ENCODE measurements at places on chromosomes 5 and 9.

DNA sequence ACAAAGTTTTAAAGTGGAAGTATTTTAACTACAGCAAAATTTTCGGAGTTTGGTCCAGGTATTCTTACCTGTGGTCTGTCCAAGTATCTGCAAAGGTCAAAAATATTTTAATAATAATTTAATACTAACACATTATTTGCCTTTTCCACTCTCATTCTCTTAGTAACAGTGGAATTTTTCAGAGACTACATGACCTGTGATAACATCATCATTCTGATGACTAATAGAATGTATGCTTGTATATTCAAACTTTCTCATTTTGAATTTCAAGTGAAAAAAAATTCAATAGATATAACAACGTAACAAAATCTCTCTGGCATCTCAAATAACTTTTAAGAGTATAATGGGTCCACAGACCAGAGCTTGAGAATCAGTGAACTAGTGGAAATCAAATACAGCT is 78.3 kb downstream of the FBXL17 start:
- no peak for DNase-seq

DNA sequence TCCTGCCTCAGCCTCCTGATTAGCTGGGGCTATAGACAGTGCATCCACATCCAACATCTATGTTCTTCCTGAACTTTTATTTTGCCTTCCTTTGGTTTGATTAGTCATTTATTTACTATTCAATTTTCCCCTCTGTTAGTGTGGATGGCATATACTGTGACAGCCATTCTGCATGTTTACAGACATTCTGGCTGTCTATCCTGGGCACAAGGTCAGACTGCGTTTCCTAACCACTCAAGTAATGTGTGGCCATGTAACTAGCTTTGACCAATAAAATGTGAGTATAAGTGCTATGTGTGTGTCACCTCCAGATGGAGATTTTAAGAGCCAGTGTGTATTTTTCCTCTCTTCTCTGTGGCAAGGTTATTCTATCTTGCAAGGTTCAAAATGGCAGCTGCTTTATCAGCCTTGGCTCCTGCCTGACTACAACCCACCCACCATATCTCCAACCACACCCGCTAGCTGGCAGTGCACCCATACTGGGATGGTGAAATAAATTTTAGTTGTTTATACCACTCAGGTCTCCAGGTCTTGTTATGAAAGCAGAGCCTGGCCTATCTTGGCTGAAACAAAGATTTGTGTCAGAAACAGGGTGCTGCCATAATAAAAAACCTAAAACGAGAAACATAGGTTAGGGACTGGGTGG is 32.2 kb downstream of the PDE6A start:
- DNase-seq, result no peak

DNA sequence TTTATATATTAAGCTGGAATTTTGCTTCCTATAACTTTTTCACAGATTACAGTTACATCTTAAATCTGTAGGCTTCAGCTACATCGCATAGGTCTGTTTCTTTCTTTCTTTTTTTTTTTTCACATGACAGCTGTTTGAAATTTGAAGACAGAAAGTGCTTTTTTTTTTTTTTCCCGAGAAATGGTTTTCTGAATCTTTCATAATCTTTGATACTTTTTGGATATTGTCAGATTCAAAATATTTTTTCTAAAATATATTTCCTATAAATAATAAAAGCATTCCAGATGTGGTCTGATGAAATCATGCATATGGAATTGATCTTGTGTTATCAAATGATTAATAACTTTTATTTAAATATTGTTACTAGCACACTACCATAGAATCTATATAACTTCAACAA is 212.2 kb downstream of the TAF11L14 start:
- no peak for DNase-seq

GRCh38 chr9:125835655-125836054 is 88.5 kb downstream of the PBX3 start:
- DNase-seq, result no peak

GRCh38 chr9:4984171-4984620 is 876 bp upstream of the JAK2 start:
- peak; percentile 47 for DNase-seq

- peak; percentile 76 for DNase-seq
Observed at GRCh38 chr9:6931913-6932312, 174.1 kb downstream of the KDM4C start.

- DNase-seq, result no peak
Observed at GRCh38 chr5:143334903-143335302, 68.6 kb downstream of the NR3C1 start.

DNA sequence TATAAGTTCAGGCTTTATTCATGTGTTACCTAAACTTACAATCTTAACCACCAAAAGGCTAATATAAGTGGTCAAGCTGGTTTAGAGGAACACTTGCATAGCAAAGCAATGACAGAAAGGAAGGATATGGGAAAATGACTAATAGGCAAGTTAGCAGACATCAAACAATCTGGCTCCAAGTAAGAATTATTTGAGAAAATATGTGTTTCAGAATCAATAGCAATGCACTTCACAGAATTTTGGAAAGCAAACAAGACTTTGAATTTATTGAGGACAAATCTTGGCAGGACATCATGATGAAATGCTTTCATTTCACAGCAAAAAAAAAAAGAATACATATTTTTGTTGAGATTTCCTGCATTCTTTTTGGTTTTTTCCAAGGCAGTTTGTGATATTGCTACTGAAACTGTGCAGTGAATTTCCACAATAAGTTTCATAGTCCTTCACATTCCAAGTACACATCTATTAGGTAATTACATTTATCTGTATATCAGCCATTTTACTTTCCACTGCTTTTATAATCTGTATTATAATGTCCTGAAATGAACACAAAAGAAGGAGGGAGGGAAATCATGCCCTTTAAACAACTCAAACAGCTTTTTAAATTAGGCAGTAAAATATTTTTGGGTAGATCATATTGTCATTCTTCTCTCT is 417.9 kb downstream of the NR2F1-AS1 start:
- peak; percentile 88 for DNase-seq

DNA sequence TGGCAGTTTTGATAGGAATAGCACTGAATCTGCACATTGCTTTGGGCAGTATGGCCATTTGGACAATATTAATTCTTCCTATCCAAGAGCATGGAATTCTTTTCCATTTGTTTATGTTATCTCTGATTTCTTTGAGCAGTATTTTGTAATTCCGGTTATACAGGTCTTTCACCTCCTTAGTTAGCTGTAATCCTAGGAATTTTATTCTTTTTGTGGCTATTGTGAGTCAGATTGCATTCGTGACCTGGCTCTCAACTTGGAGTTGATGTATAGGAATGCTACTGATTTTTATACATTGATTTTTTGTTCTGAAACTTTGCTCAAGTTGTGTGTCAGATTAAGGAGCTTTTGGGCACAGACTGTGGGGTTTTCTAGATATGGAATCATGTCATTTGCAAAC is 24.0 kb downstream of the TMEM161B start:
- DNase-seq, result no peak

- peak; percentile 75 for DNase-seq
Observed at GRCh38 chr5:10756549-10756948, 4.5 kb downstream of the DAP start.

DNA sequence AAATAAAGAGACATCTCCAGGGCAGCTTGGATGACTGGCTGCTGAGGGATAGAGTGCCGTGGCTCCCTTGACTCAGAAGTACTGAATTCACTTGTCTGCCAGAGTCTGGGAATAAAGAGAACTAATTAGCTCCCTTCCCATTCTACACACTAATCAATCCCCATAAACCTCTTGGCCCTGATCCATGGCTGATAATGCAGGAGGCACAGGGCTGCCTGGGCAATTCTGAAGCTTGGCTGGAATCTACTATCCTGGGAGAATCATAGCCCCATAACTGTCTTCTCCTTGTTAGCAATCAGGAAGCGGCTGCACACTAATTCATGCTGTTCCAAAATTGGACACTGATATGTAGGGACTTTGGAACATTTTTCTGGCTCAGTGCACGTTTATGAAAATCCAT is 197.7 kb downstream of the PTTG1 start:
- no peak for DNase-seq

DNA sequence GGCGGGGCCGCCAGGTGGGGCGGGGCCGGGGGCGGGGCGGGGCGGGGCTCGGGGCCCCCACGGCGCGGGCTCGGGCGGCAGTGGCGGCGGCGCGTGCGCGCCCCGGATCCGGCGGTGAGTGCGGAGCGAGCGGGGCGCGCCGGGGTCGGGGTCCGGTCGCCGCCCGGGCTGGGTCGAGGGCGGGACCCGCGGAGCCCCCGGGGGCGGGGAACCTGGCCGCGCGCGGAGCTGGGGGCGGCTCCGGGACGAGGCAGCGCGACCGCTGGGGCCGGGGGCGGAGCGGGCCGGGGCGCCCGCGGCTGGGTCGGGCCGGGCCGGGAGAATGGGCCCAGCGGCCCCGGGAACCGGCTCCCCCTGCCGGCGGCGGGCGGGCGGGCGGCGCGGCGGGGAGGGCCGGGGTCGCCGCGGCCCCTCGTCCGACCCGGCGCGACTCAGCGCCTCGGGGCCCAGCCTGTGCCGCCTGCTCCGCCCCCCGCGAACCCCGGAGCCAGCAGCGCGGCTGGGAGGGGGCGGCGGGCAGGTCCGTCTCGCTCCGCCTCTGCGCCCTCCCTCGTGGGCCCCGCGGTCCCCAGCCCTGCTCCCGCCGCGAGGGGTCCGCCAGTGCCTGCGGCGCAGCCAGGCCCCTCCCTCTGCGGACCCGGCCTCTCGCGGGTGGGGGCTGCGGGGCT is 3.1 kb downstream of the EGFL7 start:
- DNase-seq, result no peak

GRCh38 chr5:138282920-138283742 is 8.7 kb upstream of the GFRA3 start:
- peak; percentile 58 for DNase-seq

GRCh38 chr9:130117816-130118632 is 54.2 kb upstream of the NCS1 start:
- peak; percentile 85 for DNase-seq

All from HFFc6 (cell line).